ENCODE measurements at places on chromosomes 4 and X.

- no peak for DNase-seq
These were observed 60.3 kb downstream of the USP11 start for GRCh38 chrX:47293106-47293505.

GRCh38 chr4:150624055-150624454, 42.1 kb downstream of the MAB21L2 start:
- no peak for DNase-seq

GRCh38 chrX:110060846-110061537, 58.1 kb downstream of the TMEM164 start:
- DNase-seq: no peak

DNA sequence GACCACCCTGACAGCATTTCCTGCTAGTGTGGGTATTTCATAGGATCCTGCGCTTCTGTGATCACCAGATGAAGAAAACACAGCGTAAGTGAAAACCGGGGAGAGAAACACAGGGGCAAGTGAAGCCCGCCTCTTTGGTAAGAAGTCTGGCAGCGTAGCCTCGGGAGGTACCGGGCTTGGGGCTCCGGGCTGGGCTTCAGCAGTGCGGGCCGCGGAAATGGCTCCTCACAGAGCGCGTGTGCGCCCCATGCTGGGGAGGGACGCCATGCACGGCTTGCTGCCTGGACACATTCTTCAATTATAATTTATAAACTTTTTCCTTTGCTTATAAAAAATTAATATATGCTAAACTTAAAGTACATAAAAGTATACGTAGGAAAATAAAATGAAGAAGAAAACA, 151.5 kb downstream of the AFAP1 start:
- no peak for DNase-seq

GRCh38 chrX:47927212-47927611, 76.6 kb downstream of the ZNF182 start:
- DNase-seq: no peak

DNA sequence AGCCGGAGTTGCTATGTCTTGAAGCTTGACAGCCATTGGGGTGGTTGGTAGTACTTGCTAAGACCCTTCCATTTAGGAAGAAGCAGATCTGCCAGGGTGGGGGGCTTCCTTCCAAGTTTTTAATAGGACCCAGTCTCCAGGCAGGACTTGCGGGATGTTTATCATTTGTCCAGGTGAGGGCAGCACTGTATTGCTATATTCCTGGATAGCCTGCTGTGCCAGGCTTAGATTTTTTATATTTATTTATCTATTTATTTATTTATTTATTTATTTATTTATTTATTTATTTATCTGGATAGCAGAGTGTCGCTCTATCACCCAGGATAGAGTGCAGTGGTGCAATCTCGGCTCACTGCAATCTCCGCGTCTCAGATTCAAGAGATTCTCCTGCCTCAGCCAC, 87.4 kb upstream of the CT45A1 start:
- DNase-seq: no peak

GRCh38 chrX:104137496-104137895, 19.3 kb downstream of the SLC25A53 start:
- no peak for DNase-seq

DNA sequence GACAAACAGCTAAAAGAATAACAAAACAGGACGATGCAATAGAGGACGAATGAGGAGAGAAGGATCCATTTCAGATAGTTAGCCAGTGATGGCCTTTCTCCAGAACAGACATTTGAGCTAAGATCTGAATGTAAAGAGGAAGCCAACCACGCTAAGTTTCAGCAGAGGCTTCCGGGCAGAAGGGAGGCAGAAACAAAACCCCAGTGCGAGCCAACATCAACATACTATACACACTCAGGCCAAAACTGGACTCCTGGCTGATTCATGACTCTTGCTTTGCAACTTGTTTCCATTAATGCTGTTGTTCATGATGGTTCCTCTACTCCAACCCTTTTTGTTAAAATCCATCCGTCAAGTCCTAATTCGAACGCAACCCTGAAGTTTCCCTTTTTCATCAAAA, 730.3 kb downstream of the TRIML1 start:
- DNase-seq: no peak

- no peak for DNase-seq
These were observed 141.3 kb downstream of the PALLD start for GRCh38 chr4:168637872-168638756.

GRCh38 chrX:41895826-41896225, 27.5 kb downstream of the CASK start:
- no peak for DNase-seq

GRCh38 chr4:56206258-56206657, 181.0 kb downstream of the AASDH start:
- no peak for DNase-seq

GRCh38 chrX:120549483-120550452, 11.0 kb downstream of the CUL4B start:
- DNase-seq: no peak

- peak; percentile 52 for DNase-seq
These were observed 10.1 kb upstream of the SASH3 start for GRCh38 chrX:129769467-129770154.

DNA sequence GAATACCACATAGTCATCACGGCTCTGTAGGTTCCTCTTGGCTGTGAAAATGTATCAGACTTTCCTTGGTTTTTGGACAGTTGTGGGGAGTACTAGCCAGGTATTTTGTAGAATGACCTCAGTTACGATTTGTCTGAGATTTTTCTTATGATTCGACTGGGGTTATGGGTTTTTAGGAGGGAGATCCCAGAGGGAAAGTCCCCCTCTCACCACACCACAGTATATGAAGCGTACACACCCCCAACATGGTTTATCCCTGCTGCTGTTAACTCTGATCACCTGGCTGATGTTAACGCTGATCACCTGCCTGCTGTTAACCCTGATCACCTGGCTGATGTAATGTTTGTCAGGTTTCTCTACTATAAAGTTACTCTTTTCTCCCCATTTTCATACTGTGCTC, 72.6 kb downstream of the ANAPC4 start:
- no peak for DNase-seq
